ENCODE measurements at places on chromosomes 3 and 15. TPM values are rescaled to one million over a fixed set of nuclear protein-coding genes. Genes with fewer than 3 reads are reported as not detected.

DNA sequence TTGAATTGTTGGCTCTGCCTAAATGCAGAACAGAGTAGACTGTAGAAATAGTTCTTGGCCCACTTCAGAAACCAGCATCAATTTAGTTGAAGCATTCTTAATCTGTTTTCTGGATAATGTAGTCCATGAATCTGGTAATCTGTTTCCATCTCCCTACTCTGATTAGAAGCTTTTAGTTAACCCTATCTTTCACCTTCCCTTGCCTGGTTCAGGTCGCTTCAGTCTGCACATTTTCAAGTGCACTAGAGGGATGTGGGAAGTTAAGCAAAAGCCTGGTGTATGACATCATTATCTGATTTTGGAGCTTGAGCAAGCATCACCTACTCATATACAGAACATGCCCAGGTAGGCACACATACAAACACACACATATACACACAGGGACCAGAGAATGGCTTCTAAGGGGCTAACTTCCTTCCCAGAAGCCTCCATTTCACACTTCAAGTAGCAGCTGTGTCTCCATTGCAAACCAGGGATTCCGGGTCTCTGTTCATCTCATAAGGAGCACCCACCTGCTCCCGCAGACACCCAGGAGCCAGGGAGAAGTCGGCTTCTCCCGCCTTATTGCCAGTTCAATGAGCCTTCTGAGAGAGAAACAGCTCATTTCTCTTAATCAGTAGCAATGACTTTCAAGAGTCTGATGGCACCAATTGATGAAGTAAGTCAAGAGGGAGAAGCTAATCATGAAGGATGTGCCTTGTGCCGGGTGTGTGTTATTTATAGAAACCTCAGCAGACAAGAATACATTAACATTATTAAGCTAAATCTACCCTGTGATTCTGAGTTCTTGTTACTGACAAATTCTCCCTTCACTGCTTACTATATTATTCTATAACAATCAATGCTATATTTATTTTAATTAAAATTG, 347.9 kb upstream of the STAC start:
- no peak for DNase-seq

GRCh38 chr3:175956964-175957363, 1097.8 kb downstream of the NAALADL2 start:
- DNase-seq = no peak

DNA sequence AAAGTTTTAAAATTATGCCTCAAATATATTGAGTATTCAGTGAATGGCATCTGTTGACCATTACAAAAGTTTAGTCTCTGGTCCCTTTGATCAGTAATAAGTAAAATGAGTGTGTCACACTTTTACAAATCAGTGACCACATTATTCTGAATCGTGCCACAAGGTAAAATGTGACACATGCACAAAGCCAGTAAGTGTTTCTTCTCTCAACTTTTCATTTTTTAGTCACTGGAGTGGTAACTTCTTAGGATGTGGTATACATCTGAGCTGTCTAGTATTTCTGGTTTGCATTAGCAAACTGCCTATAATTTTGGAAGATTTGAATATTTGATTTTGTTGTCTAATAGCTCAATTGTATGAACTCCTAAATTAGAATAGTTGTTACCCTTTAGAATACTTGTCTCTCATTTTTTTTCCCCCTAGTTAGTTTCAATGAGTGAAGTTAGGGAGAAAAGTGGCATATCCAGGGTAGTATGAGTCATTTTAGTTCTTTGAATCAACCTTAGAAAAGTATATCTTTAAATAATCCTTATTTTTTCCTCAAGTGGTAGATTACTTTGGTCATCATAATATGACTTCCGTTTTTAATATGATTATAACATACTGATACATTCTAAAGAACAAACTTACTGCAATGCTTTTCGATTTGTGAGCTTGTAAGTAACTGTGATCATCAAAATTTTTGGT, 18.1 kb downstream of the DNAJC13 start:
- DNase-seq = no peak

GRCh38 chr3:183357564-183358079, 70.8 kb downstream of the MCF2L2 start:
- no peak for DNase-seq

- no peak for DNase-seq
These were observed 344.6 kb upstream of the DCBLD2 start for GRCh38 chr3:99246010-99246654.

DNA sequence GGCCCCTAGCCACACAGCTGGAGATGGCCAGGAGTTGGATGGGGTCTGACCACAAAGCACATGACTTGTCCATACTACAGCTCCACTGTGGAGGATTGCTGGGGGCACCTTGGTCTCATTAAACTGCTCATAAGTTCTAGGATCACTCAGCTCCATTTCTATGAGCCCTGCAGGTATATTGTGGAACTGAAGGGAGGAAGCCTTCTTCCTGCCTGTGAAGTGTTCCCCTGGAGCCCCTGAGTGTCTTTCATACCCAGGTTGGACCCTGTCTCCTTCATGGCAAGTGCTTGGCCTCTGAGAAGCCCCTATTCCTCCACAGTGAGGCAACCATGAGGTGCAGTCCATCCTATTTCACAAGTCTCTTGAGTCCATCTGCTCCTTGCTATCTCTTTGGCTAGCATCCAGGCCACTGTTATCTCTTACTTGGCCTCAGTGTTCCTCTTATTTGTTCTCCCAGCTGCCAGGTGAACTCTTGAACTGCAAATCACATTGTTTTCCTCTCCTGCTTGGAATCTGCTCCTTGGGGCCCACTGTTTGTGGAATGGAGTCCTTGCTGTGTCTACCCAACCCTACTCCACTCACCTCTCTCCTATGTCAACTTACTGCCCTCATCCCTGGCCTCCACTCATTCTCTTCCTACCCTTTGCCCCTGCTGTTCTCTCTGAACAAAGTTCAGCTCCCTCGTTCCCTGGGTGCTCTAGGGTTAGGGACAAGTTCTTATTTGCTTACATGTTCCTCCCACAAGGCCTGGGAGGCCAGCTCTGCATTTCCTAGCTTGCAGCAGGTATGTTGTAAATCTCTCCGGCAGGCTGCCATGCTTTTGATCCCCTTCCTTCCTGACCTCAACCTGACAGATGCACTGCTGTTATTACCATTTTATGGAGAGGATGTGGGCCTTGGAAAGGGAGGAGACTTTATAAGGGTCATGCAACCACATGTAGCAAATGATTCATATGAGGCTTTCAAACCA, 1.2 kb downstream of the ACOX2 start:
- no peak for DNase-seq

The PLIN1 gene
- polyA plus RNA-seq = 0.17 TPM

- no peak for DNase-seq
These were observed 902.9 kb downstream of the EPHA3 start for GRCh38 chr3:90010341-90010740.

DNA sequence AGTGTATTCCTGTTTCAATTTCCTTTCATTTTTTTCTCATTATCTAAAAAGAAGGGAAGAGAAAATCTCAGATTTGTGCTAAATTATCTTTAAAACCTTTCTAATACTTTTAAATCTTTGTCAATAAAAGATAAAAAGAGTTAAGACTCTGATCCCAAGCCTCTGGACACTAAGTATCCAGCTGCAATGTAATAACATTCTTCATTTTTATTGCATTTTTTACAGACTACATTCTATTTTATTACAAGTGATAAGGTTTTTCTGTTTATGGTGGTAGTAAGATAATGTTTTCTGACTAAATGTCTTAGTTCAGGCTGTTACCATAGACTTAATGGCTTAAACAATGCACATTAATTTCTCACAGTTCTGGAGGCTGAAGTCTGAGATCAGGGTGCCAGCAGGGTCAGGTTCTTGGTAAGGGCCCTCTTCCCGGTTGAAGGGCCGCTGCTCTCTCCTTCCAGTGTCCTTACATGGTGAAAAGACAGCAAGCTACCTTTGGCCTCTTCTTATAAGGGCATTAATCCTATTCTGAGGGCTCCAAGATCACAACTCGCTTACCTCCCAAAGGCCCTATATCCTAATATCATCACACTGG, 19.7 kb downstream of the KCNAB1 start:
- no peak for DNase-seq

DNA sequence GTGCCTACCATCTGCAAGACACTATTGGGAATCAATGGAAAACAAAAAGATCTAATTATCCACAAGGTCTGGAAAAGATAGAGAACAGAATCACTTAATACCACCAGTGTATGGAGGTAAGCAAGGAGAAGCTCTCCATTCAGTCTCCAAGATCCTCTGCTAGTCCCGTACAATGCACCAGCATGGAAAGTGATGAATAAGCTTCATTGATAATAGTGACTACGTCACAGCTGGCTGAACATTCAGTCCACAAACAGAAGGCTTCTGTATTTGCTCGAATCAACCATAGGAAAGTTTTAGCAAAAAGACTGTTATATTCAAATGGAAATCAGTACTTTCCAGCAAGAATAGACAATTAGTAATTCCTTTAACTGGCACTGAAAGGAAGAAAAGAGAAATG, 42.9 kb downstream of the IGSF11 start:
- no peak for DNase-seq

- no peak for DNase-seq
These were observed 57.0 kb downstream of the IQSEC1 start for GRCh38 chr3:13016083-13016720.

- DNase-seq = no peak
These were observed 60.5 kb downstream of the CLDN1 start for GRCh38 chr3:190261740-190262139.

- no peak for DNase-seq
These were observed 54.4 kb downstream of the ADAMTSL3 start for GRCh38 chr15:83708328-83708727.

- DNase-seq = no peak
These were observed 250.0 kb upstream of the PDZRN3 start for GRCh38 chr3:73874606-73875369.

GRCh38 chr3:140341203-140341602, 336.7 kb upstream of the TRIM42 start:
- DNase-seq = no peak

DNA sequence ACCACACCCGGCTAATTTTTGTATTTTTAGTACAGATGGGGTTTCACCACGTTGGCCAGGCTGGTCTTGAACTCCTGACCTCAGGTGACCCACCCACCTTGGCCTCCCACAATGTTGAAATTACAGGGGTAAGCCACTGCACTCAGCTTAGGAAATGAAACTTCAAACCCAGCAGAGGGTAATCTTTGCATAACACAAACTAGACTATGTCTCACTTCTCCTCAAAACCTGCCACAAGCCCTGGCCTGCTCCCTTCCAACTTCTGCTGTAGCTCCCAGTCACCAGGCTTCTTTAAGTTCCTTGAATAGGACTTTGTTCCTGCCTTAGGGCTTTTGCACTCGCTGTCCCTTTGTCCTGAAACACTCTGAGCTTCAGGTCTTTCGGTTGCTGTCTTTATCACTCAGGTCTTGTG, 39.2 kb upstream of the SEMA4B start:
- no peak for DNase-seq

The CLRN1 gene
- polyA plus RNA-seq = 0.44 TPM

- DNase-seq = no peak
These were observed 184.0 kb downstream of the GOLGA6L6 start for GRCh38 chr15:20357481-20358065.

DNA sequence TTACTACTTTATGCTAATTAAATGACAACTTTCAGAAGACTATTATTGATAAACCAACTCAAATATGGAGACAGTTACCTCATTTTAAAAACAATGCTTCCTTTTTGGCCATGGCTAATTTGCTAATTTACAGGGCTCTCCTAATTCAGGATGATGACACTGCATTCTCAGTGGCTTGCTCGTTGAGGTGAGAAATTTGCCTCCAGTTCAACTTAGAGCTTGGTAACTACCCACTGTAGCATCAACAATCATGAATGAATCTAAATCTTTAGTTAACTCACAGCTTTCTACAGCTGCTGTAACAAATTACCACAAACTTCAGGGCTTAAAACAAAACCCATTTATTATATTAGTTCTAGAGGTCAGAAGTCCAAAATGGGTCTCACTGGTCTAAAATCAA, 14.0 kb downstream of the PBRM1 start:
- DNase-seq = no peak

- DNase-seq = no peak
These were observed 152.8 kb downstream of the ARRDC4 start for GRCh38 chr15:98113327-98113726.

DNA sequence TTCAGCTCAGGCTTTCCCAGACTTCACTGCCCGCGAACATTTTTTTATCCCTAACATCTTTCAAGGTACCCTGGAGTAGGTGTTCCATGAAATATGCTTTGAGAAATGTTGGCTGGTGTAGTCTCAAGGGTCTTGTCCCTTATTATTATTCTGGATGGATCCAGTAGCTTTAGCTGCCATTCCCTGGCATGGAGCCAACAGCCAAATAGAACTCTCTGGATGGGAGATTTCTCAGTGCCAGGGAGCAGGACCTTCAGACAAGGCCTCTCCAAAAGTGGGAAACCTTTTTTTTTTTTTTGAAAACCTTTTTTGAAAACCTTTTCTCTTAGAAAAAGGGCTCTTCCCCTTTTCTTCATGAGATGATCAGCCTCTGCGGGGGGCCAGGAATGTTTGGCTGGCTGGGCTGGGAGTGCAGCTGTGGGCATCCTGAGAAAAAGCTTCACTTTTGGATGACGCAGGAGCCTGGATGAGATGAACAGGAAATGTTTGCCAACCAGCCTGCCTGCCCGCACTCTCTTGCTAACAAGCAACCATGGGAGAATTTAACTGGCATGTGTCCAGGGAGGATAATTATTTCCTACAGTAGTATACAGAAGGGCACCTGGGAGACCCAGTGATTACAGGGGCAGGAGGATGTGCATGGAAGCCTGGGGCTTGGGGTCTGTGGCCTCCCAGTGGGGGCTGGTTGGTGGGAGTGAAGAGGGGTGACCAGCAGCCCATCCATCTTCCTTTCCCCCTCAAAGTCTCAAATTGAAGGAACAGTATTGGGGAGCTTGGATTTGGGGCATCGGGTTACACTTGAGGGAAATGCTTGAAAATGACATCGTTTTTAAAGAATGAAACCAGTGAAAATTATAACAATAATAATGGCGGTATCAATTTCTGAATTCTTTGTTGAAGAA, 109.1 kb upstream of the LRIG1 start:
- peak; percentile 27 for DNase-seq

The ISG20 gene
- polyA plus RNA-seq = not detected

- DNase-seq = peak; percentile 57
These were observed 10.3 kb downstream of the GPR156 start for GRCh38 chr3:120274739-120275167.

The SCAANT1 gene
- not detected for polyA plus RNA-seq

DNA sequence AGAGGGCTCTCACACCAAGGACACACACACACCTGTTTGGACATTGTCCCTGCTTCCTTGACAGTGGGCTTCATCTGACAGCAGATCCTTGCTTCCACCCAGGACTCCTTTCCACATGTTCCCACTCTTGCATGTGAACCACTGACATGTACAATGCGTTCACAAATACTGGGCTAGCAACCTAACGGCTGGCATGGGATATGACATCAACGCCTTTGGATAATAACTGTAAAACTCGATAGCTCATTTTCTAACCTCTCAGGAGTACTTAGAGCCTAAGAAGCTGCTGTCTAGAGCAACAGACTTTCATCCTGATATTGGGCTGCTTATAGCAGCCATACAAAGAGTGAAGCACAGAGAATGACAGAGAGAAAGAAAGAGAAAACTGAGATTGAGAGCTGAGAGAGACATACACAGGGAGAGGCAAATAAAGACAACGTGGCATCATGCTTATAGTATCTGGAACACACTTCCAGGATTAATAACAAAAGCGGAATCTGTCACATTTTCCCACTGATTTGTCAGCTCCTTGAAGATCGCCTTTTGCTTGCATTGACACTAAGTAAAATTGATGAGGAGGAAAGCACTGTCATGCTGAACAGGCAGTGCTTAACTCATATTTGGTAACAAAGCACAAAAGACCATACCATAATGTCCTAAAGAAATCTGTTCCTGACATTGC, 1.7 kb downstream of the GUCA1C start:
- no peak for DNase-seq

GRCh38 chr3:114144909-114145688, 33.8 kb downstream of the DRD3 start:
- DNase-seq = no peak

All from muscle of arm (tissue), 14 donors.